ENCODE measurements at places on chromosomes 12 and 14.

GRCh38 chr12:84136862-84137367 lies 775.7 kb downstream of the SLC6A15 start:
- DNase-seq, result no peak

- no peak for DNase-seq
Observed at GRCh38 chr12:64521833-64522232, 69.9 kb downstream of the TBK1 start.

DNA sequence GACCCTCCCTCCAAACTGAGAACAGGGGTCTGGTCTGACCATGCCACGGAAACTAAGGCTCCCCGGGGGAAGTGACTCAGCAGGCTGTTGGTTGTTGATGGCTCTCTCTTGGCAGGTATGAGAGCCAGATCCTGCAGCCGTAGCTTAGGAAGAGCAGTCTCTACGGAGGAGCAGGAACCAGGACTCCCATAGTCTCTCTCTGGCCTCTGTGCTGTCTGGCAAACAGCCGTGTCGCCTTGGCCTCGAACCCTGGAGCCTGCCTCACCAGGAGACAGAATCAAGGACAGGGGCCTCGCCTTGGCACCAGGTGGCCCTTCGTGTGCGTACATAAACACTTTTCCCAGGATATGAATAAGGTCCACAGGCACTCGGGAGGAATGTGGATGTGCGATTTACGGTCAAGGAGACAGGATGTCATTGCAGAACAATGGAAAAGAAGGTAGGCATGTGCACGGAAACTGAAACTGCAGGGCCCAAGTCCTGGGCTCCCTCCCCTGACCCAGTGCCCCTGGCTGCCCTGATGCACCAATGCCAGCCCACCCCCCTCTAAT lies 7.9 kb downstream of the VWF start:
- no peak for DNase-seq

GRCh38 chr12:73383584-73384222 lies 1111.5 kb downstream of the TRHDE start:
- DNase-seq, result no peak
